Endothelial cell of umbilical vein (primary cell): ENCODE measurements at places on chromosomes 2 and 18.

DNA sequence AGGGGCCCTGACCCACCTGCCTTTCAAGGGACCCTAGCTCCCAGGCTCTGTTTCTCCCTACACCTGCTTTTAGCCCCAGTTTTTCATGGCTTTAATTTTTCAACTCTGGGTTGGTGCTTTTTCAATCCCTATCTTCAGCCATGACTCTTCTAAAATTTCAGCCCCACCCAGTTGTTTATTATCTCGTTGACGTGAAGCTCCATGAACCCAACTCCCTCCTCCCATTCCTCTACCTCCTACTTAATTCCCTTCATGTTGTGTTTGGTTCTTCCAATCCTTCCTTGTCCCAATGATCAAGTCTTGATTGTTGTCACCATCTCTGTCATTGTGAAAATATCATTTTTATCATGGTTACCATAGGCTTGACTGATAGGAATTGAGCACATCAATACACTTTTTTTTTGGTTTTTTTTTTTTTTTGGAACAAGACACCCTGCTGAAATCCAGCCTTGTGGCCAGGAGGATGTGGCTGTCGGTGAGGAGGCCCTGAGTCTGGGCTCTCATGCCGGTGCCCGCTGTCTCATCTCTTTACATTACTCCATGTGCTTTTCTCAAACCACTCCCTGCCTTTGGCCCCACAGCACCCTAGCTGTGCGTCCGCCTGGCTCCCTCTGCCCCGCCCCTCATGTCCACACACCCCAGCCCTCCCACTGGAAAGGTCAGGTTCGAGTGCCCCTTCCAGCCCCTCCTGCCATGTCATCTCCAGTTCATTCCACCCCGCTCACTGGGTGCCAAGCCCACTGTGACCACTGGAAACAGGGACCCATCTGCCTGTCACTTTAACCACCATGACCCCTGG is 39.3 kb downstream of the NAPG start:
- no peak for DNase-seq

GRCh38 chr2:33371304-33372090 is 105.0 kb upstream of the RASGRP3 start:
- DNase-seq = no peak

DNA sequence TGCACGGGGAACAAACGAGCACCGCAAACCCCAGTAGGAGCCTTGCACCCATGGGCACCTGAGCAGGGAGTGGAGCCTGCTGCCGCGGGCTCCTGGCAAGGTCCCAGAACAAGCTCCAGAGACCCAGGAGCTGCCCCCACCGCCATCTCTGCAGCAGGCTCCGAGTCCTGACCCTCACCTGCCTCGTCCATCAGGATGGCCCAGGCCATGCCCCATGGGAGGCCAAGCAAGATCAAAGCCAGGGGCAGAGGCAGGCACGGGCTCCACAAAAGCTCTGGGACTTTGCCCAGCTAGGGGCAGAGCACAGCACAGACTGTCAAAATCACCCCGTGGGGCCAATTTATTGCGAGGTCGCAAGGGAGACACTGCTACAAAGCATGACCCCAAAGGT is 43.6 kb downstream of the GPC1 start:
- DNase-seq = no peak

DNA sequence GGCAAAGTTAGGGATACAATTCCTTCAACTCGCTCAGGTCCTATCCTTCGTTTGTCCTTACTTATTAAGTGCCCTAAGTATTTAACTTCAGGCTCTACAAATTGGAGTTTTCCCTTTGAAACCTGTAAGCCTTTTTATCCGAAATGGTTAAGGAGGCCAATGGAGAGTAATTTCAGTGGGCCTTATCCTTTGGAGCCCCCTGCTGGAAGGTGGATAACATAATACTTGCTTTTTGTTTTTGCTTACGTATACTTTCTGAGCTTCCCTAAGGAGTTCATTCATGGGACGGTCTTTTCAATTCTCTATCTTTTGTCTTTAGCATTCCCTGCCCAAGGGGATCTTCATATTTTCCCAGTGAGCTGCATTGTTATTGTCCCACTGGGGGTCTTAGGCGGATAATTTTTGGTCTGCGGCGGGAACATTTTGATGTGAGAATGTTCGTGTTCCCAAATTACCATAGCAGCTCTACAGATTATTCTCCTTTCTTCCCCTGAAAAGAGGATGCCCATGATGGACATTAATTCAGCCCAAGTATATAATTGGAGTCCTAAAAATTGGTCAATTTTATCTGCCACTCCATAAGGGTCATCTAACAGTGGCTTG is 34.4 kb upstream of the TRAPPC8 start:
- DNase-seq = peak; percentile 48

DNA sequence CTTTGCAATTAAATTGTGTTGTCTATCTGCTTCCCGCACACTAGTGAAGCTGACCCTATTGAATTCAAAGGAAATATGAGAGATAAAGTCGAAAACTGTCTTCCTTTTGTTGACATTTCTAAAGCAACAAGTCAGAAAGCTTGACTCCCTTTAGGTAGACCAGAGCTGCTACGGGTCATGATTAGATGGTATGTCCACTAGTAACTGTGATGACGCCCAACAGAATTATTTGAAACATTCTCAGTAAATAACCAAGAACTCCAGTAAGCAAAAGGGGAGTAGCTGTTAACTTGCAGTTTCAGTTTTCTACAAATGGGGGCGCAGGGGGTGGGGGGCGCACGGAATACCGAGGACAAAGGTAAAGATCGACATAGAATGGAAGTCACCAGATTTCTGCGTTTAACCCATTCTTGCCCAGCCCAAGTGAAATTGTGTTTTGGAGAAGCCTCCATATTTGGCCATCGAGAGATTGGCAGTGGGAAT is 56.4 kb downstream of the CRIM1 start:
- DNase-seq = peak; percentile 75

GRCh38 chr2:10520926-10521325 is 72.8 kb upstream of the ODC1 start:
- DNase-seq = no peak

DNA sequence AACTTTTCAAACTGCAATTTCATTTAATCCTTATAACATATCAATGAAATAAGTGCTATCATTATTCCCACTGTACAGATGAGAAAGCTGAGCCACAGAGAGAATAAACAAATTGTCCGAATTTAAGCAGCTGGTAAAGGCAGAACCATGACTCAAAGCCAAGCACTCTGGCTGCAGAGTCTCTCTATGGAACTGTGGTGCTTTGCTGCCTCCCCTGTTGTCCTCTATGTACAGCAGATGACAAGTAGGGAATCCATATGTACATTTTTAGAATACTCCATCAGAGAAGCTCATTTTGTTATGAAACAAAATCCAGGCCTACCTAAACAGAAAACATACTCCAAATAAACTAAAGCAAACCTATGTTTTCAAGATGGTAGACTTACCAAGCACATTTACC is 45.1 kb downstream of the FARSB start:
- no peak for DNase-seq

GRCh38 chr2:239393941-239394340 is 6.9 kb downstream of the HDAC4 start:
- DNase-seq = no peak

GRCh38 chr2:175151791-175152190 is 16.2 kb downstream of the ATF2 start:
- no peak for DNase-seq

DNA sequence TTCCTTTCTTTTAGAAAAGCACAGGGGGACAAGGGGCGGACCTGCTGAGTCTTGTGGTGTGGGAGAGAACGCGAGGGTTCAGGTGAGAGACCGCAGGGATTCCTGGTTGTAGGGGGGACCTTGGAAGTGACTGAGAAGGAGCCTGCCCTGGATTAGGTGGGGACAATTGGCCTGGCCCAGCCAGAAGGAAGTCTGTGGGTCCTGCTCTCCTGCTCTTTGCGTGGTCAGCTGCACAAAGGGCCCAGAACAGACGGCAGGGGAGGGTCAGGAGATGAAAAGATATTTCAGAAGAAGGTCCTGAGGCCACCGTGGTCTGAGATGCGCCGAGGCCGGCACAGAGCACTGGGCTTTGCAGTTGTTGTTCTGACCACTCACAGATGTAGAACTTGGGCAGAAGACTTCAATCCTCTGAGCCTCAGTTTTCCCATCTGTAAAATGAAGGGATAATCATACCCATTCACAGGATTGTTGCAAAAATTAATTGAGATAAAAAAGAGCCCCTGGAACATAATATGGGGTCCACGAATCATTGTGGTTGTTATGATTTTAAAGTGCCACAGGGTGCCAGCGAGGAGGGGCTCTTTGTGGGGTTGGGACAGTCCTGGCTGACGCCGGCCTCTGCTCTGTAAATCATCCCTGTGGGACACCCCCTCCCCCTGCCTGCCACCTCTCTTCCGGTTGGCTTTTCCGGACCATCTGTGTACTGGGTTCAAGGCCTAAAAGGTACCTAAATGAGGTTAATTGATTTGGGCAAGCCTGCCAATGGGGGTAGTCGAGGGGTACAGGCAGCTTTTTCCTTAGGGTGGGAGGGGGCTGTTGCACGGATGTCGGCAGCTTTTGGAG is 1.8 kb downstream of the LPIN1 start:
- no peak for DNase-seq

DNA sequence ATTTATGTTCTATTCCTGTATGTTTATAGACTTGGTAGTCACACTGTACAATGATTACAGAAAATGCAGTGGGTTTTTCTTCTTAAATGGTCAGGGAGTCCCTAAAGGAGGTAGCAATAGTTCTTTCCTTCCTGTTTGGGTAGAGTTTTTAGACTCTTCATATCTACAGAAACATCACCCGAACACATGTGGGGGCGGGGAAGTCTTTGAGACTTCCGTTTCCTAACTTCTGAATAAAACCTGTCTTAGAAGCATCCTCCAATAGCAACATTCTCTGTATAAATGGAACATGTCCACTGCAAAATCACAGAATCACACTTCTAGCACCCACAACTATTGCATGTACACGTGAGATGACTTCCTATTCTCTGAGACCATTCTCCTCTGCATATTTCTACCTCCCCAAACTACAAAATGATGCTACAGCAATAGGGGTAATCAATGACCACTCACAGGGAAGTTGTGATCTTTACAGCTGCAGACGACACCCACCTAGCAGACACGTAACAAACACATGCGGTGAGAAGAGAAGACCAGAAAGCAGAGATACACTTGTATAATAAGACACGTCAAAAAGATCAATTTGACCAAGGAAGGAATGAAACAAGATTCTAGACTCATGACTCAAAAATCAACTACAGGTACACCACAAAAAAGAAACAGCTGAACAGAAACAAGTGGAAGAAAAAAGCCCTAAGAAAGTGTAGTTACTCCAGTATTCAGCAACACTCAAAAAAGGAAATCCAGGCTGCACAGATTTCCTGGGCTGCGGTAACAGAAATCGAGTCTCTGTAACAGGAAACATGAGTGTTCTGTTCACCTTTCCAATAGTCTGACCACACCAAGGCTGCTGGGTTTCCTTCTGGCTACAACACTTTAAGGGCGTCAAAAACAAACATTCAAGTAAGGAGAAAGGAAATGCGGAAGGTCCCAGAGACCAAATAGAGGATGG is 120.4 kb downstream of the ZNF516 start:
- no peak for DNase-seq

DNA sequence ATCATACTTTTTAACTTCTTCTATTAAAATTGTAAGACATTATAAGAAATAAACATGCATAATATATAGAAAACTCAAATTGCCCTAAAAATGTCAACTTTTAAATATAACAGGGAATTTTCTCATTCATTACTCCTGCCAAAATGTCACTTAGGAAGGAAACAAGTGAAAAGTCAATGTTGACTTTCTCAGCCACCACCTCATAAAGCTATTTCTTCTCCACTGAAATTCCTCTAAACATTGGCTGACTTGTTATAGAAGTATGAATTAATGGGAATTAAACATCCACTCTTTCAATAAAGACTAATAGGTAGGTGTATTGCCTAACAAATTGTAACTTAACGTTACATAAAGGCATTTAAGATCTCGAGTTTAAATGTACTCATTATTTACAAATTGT is 499.7 kb upstream of the SYT4 start:
- no peak for DNase-seq

- DNase-seq = peak; percentile 21
Observed at GRCh38 chr18:64244571-64244970, 95.7 kb upstream of the LINC00305 start.
